ENCODE measurements at places on chromosomes 1 and 21.
A peak's percentile ranks its signal among the peaks of the same experiment; 100 is the strongest.

DNA sequence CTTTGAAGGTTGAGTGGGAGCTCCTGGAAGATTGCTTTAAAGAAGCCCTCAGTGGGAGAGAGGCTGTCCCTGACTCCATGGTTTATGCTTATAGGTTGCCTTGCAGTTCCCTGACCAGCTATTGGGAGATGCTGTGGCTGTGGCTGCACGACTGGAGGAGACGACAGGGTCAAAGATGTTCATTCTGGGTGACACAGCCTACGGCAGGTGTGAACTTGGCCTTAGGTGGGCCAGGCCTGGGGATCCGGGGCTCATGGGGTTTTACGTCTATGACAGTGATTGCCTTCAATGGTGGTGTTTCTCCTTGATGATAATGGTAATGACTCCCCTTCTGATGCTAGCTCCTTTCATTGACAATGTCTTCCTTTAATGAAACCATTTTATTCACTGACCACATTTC is 692 bp downstream of the DPH2 start:
- H3K4me3 ChIP-seq = peak overlapping the region; percentile 95
- H3K36me3 ChIP-seq = peaks cover 3% of the 10 kb centered on the region
- H3K27ac ChIP-seq = peak overlapping the region; percentile 79
- H3K27me3 ChIP-seq = no peaks in the 10 kb centered on the region

- no peak for DNase-seq
- H3K27ac ChIP-seq = no peak overlapping the region
- H3K27me3 ChIP-seq = peaks cover 68% of the 10 kb centered on the region
- no peaks in the 10 kb centered on the region for H3K36me3 ChIP-seq
Observed at GRCh38 chr1:91171898-91172297, 150.1 kb upstream of the ZNF644 start.

DNA sequence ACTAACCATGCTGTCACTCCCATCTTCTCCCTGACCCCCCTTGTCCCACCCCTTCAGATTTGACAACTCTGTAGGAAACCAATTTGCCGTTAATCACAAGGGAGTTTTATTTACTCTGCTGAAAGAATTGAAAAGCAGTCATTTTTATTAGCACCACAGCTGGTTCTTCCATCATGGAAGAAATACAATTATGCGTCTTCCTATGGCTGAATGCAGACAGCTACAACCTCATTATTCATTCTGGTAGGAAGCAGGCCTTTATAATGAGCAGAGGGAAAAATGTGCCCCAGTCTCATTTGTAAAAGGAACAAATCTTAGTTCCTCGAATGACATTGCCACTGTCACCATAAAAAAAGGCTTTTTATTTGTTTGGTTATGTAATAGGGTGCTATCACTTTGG is 35.2 kb downstream of the JUN start:
- no peak for DNase-seq
- peaks cover 2% of the 10 kb centered on the region for H3K36me3 ChIP-seq
- no peak overlapping the region for H3K4me3 ChIP-seq
- peaks cover 28% of the 10 kb centered on the region for H3K27me3 ChIP-seq
- H3K4me1 ChIP-seq = peaks cover 19% of the 10 kb centered on the region

DNA sequence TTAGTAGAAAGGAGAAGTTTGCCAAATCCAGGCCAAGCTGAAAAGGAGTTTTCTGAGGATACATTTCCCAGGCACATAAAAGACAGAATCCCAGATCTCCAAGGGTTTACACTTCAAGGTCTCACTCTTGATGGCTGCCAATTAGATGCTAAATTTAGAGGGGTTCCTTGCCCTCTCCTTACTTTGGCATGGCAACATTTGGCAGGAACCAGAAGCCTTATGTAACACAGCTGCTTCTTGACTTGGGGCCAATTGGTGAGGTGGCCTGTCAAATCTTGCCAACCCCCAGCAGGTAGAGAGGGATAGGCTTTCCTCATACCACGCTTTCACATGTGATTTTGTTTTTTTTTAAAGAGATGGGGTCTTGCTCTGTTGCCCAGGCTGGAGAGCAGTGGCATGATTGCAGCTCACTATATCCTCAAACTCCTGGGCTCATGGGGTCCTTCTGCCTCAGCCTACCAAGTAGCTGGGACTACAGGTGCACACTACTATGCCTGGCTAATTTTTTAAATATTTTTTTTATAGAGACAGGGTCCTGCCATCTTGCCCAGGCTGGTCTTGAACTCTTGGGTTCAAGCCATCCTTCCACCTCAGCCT is 25.2 kb upstream of the NKAIN1 start:
- no peak for DNase-seq
- H3K36me3 ChIP-seq = peaks cover 21% of the 10 kb centered on the region
- peaks cover 3% of the 10 kb centered on the region for H3K4me1 ChIP-seq
- no peaks in the 10 kb centered on the region for H3K27me3 ChIP-seq

DNA sequence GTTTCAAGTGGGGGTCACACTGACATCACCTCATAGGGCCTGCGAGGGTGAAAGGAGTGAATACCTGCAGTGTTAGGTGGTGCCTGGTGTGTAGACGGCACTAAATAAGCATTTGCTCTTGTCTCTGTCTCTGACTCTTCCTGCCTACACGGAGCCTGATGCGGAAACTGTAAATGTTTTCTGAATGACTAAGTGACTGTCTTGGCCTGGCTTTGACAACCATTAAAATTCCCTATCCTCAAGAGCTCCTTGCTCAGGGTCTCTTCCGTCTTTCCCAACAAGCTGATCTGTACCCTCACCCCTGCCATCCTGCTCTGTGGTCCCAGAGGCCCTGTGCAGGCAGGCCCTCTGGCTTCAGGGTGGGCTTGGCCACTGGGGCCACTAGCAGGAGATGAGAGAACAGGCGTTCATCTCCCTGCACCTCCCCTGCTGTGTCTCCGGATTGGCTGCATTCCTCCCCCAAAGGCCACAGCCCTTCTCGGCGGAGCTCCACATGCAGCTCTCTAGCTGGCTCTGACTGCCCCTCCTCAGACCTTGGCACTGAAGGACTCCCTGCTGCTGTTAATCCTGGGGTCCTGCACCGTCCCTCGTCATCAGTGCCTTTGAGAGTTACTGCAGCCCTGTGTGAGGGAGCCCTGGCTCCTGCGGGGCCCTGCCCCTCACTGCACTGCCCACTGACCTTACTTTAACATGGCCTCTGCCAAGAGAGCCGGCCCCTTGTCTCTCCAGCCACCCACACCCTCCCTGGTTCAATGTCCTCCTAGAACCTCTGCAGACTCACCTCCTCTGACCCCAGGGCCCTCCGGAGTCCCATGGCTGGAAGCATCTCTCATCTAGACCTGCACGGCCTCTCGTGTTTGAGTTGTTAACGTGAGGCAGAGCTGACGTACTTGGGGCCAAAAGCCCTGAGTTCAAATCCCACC is 211.1 kb downstream of the MATN1 start:
- peaks cover 13% of the 10 kb centered on the region for H3K27me3 ChIP-seq
- no peaks in the 10 kb centered on the region for H3K36me3 ChIP-seq
- peak; percentile 5 for DNase-seq

GRCh38 chr1:34976384-34977209 is 8.6 kb downstream of the TMEM35B start:
- no peak overlapping the region for H3K27ac ChIP-seq
- peaks cover 2% of the 10 kb centered on the region for H3K4me1 ChIP-seq
- H3K4me3 ChIP-seq = no peak overlapping the region
- no peak for DNase-seq

GRCh38 chr1:70899735-70900134 is 147.9 kb downstream of the PTGER3 start:
- no peak overlapping the region for H3K27ac ChIP-seq
- H3K36me3 ChIP-seq = no peaks in the 10 kb centered on the region
- H3K27me3 ChIP-seq = peaks cover 3% of the 10 kb centered on the region
- DNase-seq = no peak
- H3K4me1 ChIP-seq = peaks cover 2% of the 10 kb centered on the region
- no peak overlapping the region for H3K4me3 ChIP-seq

GRCh38 chr1:186202271-186202764 is 172.7 kb downstream of the TPR start:
- H3K27me3 ChIP-seq = no peaks in the 10 kb centered on the region
- H3K27ac ChIP-seq = no peak overlapping the region
- no peaks in the 10 kb centered on the region for H3K36me3 ChIP-seq
- peaks cover 6% of the 10 kb centered on the region for H3K4me1 ChIP-seq

- H3K4me1 ChIP-seq = peaks cover 4% of the 10 kb centered on the region
- peaks cover 8% of the 10 kb centered on the region for H3K36me3 ChIP-seq
- no peak overlapping the region for H3K27ac ChIP-seq
- H3K27me3 ChIP-seq = no peaks in the 10 kb centered on the region
Observed at GRCh38 chr1:9699361-9699760, 47.8 kb downstream of the PIK3CD start.

- peaks cover 44% of the 10 kb centered on the region for H3K27me3 ChIP-seq
- no peak overlapping the region for H3K4me3 ChIP-seq
- H3K27ac ChIP-seq = no peak overlapping the region
- peaks cover 14% of the 10 kb centered on the region for H3K36me3 ChIP-seq
- H3K4me1 ChIP-seq = peaks cover 22% of the 10 kb centered on the region
- DNase-seq = no peak
Observed at GRCh38 chr1:39737546-39738169, 1.0 kb upstream of the PPIE start.

- H3K27me3 ChIP-seq = no peaks in the 10 kb centered on the region
- no peak for DNase-seq
- H3K27ac ChIP-seq = no peak overlapping the region
- no peaks in the 10 kb centered on the region for H3K36me3 ChIP-seq
Observed at GRCh38 chr1:95265106-95265505, 31.1 kb downstream of the RWDD3 start.

- no peak overlapping the region for H3K4me3 ChIP-seq
- no peaks in the 10 kb centered on the region for H3K4me1 ChIP-seq
- H3K36me3 ChIP-seq = peaks cover 5% of the 10 kb centered on the region
- H3K27ac ChIP-seq = no peak overlapping the region
- H3K27me3 ChIP-seq = peaks cover 3% of the 10 kb centered on the region
Observed at GRCh38 chr21:44618909-44619308, 7.0 kb downstream of the KRTAP10-8 start.

- no peak overlapping the region for H3K4me3 ChIP-seq
- H3K36me3 ChIP-seq = no peaks in the 10 kb centered on the region
- no peak overlapping the region for H3K27ac ChIP-seq
- H3K4me1 ChIP-seq = peaks cover 30% of the 10 kb centered on the region
Observed at GRCh38 chr1:113660088-113660487, 99.2 kb downstream of the PHTF1 start.

GRCh38 chr1:228198977-228199590 is 8.8 kb upstream of the OBSCN start:
- peaks cover 13% of the 10 kb centered on the region for H3K36me3 ChIP-seq
- H3K27ac ChIP-seq = no peak overlapping the region
- peaks cover 8% of the 10 kb centered on the region for H3K27me3 ChIP-seq

- no peak for DNase-seq
- peaks cover 2% of the 10 kb centered on the region for H3K4me1 ChIP-seq
- H3K27me3 ChIP-seq = peaks cover 3% of the 10 kb centered on the region
- H3K36me3 ChIP-seq = no peaks in the 10 kb centered on the region
Observed at GRCh38 chr1:67588178-67588855, 96.7 kb upstream of the GADD45A start.

DNA sequence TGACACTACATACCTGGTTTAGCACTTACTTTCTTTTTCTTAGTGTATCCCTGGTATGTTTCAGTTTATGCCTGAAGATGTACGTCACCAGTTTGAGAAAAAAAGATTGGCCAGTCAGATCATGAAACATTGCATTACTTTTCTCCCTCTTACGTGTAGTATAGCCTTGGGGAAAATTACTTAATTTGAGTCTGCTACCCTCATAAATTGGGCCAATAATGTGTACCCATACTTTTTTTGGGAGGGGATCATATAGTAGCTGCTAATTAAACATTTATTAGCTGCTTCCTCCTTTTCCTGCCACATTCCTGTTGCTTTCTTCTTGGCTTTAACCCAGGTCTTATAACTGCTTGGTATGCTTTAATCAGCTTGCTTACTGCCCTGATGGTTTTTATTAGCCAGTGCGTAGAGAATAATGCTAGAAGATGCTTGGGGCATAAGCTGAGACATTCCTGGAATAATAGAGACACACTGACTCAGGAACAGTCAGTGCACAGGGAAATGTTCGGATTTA is 32.1 kb downstream of the RABGAP1L start:
- H3K27me3 ChIP-seq = no peaks in the 10 kb centered on the region
- DNase-seq = no peak
- no peak overlapping the region for H3K4me3 ChIP-seq
- no peak overlapping the region for H3K27ac ChIP-seq
- H3K4me1 ChIP-seq = no peaks in the 10 kb centered on the region

GRCh38 chr1:229699613-229700267 is 73.7 kb downstream of the URB2 start:
- H3K27ac ChIP-seq = no peak overlapping the region
- H3K4me3 ChIP-seq = no peak overlapping the region
- H3K4me1 ChIP-seq = no peaks in the 10 kb centered on the region
- peaks cover 1% of the 10 kb centered on the region for H3K36me3 ChIP-seq
- no peak for DNase-seq
- peaks cover 11% of the 10 kb centered on the region for H3K27me3 ChIP-seq

GRCh38 chr1:150162862-150163706 is 13.4 kb downstream of the PLEKHO1 start:
- H3K4me1 ChIP-seq = peaks cover 41% of the 10 kb centered on the region
- peak; percentile 57 for DNase-seq
- H3K4me3 ChIP-seq = peak overlapping the region; percentile 58
- H3K27me3 ChIP-seq = no peaks in the 10 kb centered on the region
- H3K36me3 ChIP-seq = peaks cover 7% of the 10 kb centered on the region
- H3K27ac ChIP-seq = peak overlapping the region; percentile 98

GRCh38 chr21:44354001-44354405 is 582 bp downstream of the TRPM2 start:
- no peak overlapping the region for H3K4me3 ChIP-seq
- DNase-seq = no peak
- H3K36me3 ChIP-seq = no peaks in the 10 kb centered on the region
- no peaks in the 10 kb centered on the region for H3K4me1 ChIP-seq
- H3K27ac ChIP-seq = no peak overlapping the region

DNA sequence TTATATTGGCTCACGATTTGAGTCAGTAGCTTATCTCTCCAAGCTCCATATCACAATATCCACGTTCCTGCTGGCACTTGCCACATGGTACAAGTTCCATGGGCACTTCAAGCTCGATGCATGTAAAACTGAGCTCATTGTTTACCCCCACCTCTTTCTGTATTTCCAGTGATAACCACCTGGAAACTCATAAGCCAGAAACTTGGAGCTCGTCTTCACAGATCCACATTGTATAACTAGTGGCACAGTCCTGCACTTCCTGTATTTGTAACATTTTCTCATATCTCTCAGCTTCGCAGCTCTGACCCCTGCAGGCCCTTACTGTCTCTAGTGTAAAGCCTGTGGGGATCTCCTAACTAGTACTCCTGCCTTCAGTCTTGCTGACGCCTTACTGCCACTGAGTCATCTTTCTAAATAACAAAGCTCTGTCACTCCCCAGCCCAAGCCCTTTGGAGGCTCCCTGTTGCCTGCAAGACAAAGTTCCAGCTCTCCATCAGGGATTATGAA is 6.5 kb upstream of the C2CD4D start:
- peaks cover 12% of the 10 kb centered on the region for H3K27me3 ChIP-seq
- H3K27ac ChIP-seq = no peak overlapping the region
- H3K36me3 ChIP-seq = no peaks in the 10 kb centered on the region
- H3K4me3 ChIP-seq = no peak overlapping the region

GRCh38 chr1:206687251-206687914 is 2.7 kb downstream of the MAPKAPK2 start:
- H3K4me1 ChIP-seq = peaks cover 47% of the 10 kb centered on the region
- DNase-seq = no peak
- no peaks in the 10 kb centered on the region for H3K36me3 ChIP-seq
- H3K4me3 ChIP-seq = peak overlapping the region; percentile 94

All from progenitor cell of endocrine pancreas (in vitro differentiated cells).